Cerebellar nuclear complex (tissue), 1 donor: ENCODE measurements at places on chromosomes 1 and 21.

GRCh38 chr1:2575801-2576663 is 10.5 kb upstream of the PRXL2B start:
- no peak for DNase-seq

GRCh38 chr1:25544243-25544764 is 898 bp downstream of the LDLRAP1 start:
- DNase-seq: no peak

GRCh38 chr1:90443354-90443753 is 273.7 kb downstream of the BARHL2 start:
- no peak for DNase-seq

- no peak for DNase-seq
These were observed 2.9 kb downstream of the TNFRSF25 start for GRCh38 chr1:6463120-6463412.

DNA sequence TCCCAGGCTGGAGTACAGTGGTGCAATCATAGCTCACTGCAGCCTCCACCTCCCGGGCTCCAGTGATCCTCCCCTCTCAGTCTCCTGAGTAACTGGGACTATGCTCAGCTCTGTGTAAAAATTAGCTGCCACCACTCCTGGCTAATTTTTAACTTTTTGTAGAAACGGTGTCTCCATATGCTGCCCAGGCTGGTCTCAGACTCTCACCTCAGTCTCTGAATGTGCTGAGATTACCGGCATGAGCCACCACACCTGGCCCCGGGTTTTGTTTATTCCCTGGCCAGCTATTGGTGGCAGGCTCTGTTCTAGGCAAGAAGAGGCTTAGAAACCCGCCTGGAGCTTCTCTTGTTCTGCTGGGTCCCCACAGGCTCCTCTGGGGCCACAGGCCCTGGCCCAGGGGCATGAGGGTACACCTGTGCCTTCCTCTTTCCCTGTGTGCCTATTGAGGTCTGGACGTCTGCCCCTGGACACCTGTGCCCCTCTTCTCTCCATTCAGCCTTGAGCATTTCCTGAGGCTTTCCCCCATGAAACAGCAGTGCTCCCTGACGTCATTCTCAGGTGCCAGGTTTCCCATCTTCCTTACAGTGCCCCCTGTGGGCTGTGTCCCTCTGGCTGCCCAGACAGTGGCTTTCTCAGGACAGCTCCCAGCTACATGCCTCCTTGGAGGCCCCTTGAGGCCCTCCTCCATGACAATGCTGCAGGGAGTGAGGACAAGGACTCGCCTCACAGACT is 57.5 kb downstream of the PCP4 start:
- no peak for DNase-seq

DNA sequence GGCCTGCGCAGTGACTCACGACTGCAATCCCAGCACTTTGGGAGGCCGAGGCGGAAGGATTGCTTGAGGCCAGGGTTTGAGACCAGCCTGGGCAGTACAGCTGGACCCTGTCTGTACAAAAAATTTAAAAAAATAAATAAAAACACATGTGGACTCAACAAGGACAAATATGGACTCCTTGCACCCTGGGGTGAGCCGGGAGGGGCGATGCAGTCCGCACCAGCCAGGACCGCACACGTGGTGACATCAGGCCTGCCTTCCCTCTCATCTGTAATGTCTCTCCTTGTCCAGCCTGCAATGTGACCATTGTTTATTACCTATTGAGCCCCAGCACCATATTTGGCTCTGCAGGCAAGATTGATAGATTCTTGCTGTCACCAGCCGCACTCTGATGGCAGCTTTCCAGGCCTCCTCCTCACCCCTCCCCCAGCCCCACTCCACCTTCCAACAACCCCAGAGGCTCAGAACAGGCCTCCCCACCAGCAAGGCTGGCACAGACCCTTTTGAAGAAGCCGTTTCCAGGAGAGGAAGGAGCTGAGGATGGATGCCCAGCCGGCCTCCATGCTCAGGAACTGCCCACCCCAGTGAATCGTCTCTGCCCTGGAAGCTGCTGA is 55.2 kb downstream of the IRF2BP2 start:
- no peak for DNase-seq

DNA sequence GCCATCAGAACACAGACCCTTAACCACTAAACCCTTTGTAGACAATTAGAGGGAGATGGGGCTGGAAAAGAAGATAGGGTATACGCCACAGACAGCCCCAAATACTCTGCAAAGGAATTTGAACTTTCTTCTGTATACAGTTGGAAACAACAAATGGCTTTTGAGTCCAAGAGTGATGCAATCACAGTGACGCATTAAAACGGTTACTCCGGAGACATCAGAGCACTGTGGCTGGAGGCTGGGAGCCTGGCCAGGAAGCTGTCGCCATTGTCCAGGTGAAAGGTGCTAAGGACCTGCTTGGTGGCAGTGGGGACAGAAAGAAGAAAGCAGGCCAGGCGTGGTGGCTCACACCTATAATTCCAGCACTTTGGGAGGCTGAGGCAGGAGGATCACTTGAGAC is 4.2 kb downstream of the FLAD1 start:
- no peak for DNase-seq

DNA sequence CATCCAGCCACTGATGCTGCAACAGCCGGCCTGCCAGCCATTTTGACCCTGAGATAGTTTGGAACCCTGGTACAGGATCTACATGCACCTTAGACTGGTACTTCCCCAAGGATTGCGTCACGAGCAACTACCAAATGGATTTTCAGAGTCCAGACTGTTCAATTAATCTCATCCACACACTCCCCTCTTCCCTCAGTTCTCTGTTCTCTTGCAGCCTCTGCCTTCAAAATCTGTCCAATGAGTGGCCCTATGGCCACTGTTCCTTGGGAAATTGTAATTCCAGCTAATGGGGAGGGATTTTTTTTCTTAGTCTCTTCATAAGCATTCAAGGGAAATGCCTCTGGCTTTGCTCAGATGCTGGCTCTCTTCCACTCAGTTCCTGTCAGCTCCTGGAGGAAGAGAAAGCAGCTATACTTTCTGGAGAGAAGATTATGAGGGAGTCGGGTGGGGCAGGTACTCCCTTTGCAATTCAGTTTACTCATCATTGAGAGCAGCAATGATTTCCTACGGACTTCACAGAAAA is 19.8 kb upstream of the UAP1 start:
- no peak for DNase-seq
